ENCODE measurements at places on chromosomes 1 and 21.

GRCh38 chr1:43521756-43522155, 8.9 kb upstream of the PTPRF start:
- ATAC-seq: no peak

GRCh38 chr1:218829097-218829496, 344.6 kb upstream of the LYPLAL1 start:
- ATAC-seq: no peak

DNA sequence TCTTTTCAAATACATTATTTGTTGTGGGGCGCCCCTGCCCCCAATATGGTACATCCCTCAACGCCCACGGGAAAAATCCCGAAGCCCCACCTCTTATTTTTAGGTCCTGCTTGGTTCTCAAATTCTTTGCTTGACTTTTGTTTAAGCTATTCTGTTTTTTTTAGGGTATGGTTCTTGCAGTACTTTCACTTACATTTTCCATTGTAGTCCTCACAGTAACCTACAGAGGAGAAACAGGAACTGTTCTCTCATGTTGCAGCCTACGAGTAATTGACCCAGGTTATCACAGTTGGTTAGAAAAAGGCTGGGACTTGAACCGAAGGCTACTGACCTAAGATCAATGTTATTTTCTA, 697 bp upstream of the C21orf91 start:
- ATAC-seq: peak; percentile 20

- ATAC-seq: no peak
Observed at GRCh38 chr1:33097137-33097611, 16.2 kb downstream of the AZIN2 start.

DNA sequence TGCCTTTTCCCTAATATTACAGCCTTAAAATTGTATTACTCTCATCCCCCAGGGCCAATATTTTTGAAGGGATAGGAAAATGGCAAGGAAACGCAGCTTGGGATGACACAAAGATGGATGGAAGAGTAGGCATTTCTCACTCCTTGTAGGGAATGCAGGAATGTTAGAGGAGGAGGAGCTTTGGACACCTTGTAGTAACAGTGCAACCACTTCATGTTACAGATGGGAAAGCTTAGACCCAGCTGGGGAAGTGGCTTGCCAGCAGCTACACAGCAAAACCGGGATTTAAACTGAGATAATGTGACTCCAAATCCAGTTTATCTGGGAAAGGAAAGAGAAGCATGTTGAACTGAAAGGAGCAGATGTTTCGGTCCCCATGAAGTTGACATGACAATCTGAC, 473.7 kb upstream of the DAB1 start:
- no peak for ATAC-seq

GRCh38 chr1:218304281-218305039, 19.4 kb downstream of the RRP15 start:
- peak; percentile 74 for ATAC-seq

GRCh38 chr21:35460441-35460840, 411.3 kb upstream of the RUNX1 start:
- ATAC-seq: no peak

DNA sequence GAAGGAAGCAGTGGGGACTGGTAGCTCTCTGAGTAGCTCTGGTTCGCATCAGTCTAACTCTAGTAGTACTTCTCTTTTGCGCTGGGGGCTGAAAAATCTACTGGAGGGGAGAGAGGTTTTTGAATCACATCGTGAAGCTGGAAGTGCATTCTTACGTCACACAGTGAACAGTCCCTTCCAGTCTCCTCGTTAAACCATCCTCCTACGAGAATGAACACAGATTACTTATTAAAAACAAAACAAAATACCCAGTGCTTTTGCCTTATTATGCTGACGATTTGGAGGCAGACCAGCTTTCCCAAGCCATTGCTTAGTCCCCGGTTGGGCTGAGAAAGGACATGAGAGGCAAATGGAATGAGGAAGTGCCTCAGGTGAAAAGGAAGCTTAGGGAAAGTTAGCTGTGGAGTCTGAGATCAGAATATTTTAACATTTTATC, 16.1 kb downstream of the HUNK start:
- no peak for ATAC-seq

DNA sequence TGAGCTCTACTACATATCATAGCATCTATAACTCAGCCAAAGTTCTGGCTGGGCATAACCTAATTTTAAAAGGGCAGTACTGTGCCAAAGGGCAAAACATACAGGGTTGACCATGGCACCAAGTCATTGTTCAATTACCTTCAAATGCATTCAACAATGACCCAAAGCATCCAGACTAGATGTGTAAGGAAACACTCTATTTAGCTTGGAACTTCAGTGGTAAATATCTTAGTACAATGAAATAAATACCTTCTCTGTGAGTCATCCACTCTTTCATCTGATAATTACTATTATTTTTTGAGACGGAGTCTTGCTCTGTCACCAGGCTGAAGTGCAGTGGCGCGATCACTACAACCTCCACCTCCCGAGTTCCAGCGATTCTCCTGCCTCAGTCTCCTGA, 70.0 kb downstream of the NVL start:
- no peak for ATAC-seq

GRCh38 chr1:40130892-40131291, 30.3 kb upstream of the RLF start:
- no peak for ATAC-seq

GRCh38 chr21:29719521-29719920, 220.3 kb downstream of the GRIK1 start:
- ATAC-seq: no peak

- ATAC-seq: no peak
Observed at GRCh38 chr1:154181944-154182343, 10.0 kb downstream of the TPM3 start.

DNA sequence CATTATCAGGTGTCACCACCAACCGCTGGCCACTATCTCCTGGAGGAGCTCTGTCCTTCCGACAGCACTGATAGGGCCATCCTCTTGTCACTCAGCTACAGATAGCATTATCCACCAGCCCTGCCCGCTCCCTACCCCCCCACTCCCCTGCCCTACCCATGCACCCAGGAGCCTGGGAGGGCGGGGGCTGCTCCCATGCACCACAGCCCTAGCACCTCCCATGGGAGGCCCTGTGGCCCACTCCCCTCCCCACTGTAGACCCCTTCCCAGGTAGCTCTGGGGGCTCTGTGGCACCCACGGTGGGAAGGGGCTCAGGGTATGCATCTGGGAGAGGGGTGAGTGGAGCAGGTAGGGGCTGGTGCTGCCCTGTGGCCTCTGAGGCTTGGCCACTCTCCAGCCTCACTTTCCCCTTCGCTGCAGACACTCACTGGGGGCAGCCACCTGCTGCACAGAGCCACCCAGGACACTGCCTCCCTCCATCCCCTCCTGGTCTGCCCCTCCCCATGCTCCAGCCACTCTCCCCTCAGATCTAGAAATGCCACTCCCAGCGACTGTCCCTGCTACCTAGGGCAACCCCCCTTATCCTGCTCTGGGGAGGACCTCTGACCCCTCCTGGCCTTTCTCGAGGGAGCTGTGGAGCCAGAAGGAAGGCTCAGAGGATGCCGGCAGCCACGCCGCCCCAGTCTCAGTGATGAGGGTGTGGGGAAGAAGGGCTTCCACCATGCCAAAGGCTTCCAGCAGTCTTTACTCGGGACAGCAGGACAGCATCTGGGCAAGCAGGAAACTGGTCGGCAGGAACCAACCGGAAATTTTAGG, 58.5 kb downstream of the WNT9A start:
- no peak for ATAC-seq

- no peak for ATAC-seq
Observed at GRCh38 chr1:21220815-21221214, 44.1 kb upstream of the EIF4G3 start.

DNA sequence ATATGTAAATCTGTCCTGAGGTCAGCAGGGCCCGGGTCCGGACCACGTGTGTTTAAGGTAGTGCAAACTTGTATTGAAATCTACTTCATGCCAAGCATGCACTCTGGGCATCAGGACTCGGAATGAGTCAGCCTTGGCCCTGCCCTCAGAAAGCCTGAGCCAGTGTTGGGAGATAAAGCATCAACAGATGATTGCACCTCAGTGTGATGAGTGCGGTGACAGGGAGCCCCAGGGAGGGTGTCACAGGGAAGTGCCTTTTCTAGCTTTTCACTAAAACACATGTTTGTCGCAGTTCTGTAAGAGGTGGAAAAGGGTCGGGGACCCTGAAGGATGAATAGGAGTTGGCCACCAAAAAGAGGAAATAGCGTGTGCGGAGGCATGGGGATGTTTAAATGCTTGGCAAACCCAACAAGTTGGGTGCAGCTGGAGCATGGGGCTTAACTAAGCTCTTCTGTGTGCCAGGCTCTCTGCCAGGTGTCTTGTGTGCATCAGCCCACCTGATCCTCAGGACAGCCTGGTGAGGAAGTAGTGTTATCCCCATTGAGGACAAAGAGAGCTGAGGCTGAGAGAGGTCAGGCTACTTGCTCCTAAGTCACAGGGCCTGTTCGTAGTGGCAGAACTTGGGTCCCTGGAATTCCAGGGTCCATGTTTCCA, 48.2 kb upstream of the EPB41 start:
- ATAC-seq: peak; percentile 14

DNA sequence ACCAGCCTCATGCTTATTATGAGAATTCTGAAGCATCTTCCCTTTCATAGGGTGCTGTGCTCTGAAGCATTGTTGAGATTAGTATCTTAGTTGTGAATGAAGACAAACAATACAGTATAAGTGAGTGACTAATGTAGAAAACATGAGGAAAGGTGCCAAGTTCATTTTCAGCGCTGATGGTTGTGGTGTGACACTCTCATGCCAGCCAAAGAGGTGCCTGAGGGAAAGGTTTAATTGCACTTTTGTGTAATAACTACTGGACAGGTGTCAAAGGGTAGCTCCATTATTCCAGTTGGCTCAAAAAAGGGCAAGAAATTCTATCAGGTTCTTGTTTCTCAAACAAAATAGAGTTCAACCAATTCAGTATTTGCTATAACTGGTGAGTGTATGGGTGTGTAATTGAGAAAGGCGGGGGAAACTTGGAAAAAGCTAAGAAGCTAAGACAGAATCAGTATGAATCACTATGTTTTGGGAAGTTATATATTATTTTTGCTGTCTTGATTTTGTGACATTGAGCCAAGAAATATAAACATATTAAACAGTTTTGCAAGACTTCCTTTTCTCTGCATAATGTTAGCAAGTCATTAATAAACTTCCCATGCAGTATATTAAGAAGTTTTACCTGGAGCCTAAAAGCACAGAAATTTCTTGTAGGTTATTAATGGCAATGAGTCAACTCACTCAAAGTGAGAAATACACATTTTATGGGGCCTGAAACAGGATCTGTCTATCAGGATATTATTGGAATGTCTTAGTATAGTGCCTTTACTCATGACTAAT, 31.8 kb downstream of the KCNK2 start:
- peak; percentile 72 for ATAC-seq

DNA sequence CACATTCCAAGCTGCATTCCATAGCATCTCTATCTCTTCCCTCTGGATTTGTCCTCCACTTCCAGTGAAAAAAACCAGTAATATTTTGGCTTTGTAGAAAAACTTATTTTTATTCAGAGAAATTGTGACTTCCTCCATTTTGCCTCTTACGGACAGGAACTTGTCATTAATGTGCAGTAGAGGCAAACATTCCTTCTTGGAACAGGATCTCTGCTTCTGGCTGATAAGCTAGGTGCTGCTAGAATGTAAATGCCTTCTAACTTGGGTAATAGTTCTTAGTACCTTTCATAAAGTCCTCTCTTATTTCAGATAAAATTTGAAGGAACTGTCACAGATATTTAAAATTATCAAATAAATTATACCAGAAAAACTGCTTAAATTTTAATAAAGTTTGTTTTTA, 707.8 kb downstream of the USP25 start:
- ATAC-seq: no peak

DNA sequence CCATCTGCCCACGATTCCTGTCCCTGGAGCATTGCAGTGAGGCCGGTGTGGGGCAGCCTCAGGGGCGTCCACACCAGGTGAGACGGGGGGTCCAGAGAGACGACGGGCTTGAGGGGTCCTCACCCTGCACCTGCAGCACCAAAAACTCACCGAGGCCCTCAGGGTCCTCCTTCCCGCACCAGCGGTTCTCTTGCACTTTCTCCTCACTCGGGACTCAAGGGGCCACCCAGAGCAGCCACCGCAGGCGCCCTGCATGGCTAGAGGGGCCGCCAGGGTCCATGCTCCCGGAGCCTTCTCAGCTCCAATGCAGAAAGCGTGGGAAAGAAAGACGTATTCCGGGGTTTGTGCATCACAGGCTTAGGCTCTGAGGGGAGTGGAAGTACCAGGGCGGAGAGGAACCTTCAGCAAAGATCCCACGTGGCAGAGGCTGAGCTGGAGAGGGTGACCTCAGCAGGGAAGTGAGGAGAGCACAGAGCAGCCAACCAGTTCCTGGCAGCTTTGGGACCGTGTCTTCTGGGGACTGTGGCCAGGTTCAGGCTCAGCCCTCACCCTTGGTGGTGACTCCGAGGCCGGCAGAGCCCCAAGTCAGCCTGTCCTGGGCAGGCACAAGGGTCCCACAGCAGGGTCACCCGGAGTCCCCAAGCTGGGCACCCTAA, 19.5 kb upstream of the COL6A2 start:
- peak; percentile 56 for ATAC-seq

GRCh38 chr21:34986561-34987500, 62.3 kb downstream of the RUNX1 start:
- no peak for ATAC-seq

DNA sequence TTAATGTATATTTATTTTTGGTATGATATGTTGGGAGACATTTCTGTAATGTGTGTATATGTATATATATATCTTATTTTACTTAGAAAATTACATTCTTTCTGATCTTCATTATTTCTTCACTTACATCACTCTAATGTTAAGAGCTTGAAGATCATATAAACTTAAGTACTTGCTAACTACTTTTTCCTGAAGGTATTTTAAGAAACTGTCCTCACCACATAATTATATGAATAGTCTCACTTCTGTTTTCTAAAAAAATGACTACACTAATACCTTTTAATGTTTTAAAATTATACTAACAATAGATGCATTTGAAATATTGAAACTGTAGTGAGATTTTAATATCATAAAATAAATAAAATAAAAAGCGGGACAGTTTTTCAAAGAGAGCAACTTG, 377.1 kb downstream of the LRRIQ3 start:
- ATAC-seq: no peak

DNA sequence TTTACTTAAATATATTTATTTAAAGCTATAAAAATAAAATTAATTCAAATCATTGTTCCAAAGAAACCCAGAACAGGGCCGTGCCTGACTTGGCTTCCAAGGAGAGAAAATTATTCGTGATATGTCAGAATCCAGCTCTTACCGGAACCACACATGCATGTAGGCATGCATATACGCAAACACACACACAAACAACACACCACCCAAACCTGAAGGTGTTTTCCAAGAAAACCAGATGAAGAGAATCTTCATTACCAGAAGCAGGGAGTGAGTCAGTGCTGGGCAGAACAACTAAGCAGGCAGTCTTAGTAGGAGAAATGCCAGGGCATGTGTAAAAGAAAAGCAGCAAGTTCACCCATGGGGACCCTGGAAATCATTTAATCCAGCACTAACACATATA, 432.0 kb upstream of the BEND5 start:
- no peak for ATAC-seq

- no peak for ATAC-seq
Observed at GRCh38 chr1:214935258-214935657, 147.3 kb upstream of the KCNK2 start.

Measured in motor neuron (in vitro differentiated cells).